RPMI7951 (cell line): ENCODE measurements at places on chromosomes 5 and 9.

DNA sequence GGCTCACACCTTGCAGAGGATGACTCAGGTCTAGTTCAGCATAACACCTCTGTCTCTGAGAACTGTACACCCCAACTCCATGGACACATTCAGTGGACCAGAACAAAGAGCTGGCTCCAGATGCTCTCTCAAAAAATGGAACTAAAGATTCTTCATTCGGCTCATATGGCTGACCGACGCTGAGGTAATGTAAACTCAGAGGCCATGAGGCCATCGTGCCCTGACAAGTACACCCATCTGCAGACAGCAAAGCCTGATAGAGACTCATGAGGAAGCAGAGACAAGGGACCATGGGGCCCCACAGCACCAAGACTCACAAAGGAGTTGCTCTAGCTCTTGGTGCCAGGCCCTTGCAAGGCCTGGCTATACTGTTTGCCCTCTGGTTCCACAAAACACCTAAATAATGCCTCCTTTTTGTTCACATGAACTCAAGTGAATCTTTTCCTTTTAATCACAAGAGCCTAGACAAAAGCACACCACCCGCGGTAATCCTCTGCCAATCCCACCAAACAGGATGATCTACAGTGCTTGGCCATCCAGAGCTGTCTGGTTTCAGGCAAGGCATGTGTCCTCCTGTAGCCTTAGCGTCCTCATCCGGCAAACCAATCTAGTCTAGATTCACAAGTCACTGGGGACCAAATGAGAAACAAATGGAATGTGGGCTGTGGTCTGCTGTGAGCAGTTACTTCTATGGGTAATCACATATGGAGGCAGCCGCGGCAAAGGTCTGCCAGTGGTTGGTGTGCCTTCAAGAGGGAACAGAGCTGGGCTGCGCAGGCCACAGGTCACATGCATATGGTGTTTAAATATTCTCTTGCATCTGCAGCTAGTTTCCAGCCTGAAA, 22.7 kb downstream of the MED27 start:
- no peak for DNase-seq

DNA sequence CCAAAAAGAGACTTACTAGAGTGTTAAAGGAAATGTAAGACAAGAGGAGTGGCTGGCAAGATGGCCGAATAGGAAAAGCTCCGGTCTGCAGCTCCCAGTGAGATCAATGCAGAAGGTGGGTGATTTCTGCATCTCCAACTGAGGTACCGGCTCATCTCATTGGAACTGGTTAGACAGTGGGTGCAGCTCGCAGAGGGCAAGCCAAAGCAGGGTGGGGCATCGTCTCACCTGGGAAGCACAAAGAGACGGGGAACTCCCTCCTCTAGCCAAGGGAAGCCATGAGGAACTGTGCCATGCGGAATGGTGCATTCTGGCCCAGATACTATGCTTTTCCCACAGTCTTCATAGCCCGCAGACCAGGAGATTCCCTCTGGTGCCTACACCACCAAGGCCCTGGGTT, 308.7 kb downstream of the AGTPBP1 start:
- no peak for DNase-seq

DNA sequence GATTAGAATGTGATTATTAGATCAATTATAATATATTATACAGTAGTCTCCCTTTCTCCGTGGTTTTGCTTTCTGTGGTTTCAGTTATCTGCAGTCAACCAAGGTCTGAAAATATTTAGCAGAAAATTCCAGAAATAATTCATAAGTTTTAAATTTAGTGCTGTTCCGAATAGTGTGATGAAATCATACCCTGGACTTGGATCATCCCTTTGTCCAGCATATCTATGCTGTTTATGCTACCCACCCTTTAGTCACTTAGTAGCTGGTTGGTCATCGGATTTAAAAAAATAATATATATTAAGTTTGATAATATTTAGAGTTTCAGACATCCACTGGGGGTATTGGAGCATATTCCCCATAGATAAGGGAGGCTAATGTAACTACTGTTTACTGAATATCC, 19.6 kb downstream of the RMI1 start:
- no peak for DNase-seq

- no peak for DNase-seq
Observed at GRCh38 chr5:87503004-87503403, 90.3 kb upstream of the CCNH start.

- no peak for DNase-seq
Observed at GRCh38 chr5:114184006-114184405, 177.9 kb upstream of the KCNN2 start.

- no peak for DNase-seq
Observed at GRCh38 chr5:161176221-161176620, 324.2 kb upstream of the ATP10B start.

GRCh38 chr5:91139572-91140200, 243.4 kb downstream of the ARRDC3 start:
- no peak for DNase-seq

DNA sequence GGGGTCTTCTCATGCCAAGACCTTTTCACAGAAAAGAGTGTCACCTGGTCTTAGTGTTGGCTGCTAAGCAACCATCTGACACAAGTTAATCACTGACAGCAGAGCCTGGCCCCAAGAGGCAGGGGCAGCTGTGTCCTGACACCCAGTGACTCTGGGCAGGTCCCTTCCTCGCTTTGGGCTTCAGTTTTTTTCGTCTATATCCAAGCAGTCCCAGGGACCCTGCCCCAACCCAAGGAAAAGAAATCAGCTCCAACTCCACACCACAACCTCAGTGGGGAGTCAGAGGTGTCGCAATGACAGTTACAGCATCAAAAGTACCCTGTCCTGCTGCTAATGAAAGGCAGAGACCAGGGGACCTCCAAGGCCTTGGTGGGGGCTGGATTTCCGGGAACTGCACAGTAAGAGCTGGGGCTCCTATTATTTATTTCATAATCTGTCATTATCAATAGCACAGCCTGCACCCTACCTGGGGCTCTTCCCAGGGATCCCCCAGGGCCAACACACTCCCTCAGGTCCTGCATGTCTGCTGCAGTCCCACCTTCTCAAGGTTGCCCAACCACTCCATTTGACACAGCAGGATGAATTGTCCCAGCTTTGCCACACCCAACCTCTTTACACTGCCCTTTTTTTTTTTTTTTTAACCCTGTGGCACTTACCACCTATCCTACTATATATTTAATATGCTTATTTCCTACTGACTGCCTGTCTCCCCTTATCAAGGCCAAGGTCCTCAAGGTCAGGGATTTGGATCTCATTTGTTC, 9.4 kb downstream of the ANKS6 start:
- no peak for DNase-seq

- DNase-seq = peak; percentile 83
Observed at GRCh38 chr5:180802325-180803180, at the start of gene MGAT1. TSS of gene MGAT1 (minus strand) at chr5:180802806. CDS start at chr5:180792971, 9,835 bp downstream.

- no peak for DNase-seq
Observed at GRCh38 chr9:35834260-35835215, 5.5 kb downstream of the TMEM8B start.

- DNase-seq = no peak
Observed at GRCh38 chr5:159978358-159978757, 30.6 kb upstream of the TTC1 start.

- DNase-seq = no peak
Observed at GRCh38 chr9:118567861-118568260, 801.4 kb downstream of the BRINP1 start.

DNA sequence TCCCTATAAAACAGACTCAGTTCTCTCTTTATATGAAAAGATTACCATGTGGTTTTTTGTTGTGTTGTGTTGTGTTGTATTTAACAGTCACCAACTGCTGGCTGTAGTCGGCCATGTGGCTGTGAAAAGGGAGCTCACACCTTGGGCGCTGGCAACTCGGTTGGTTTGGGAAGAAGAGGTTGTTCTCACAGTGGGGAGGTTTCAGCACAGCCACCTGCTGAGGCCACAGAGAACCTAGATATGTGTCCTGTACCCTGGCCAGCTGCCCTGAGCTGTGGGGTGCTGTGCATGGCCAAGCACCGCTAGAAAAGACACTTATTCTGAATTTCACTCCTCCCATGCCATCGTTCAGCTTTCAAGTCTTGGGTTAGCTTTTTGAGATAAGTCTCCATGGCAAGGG, 58.8 kb downstream of the SYK start:
- no peak for DNase-seq

GRCh38 chr9:136539427-136540421, 6.1 kb downstream of the NOTCH1 start:
- no peak for DNase-seq

GRCh38 chr5:32159328-32160072, 14.6 kb downstream of the GOLPH3 start:
- no peak for DNase-seq

DNA sequence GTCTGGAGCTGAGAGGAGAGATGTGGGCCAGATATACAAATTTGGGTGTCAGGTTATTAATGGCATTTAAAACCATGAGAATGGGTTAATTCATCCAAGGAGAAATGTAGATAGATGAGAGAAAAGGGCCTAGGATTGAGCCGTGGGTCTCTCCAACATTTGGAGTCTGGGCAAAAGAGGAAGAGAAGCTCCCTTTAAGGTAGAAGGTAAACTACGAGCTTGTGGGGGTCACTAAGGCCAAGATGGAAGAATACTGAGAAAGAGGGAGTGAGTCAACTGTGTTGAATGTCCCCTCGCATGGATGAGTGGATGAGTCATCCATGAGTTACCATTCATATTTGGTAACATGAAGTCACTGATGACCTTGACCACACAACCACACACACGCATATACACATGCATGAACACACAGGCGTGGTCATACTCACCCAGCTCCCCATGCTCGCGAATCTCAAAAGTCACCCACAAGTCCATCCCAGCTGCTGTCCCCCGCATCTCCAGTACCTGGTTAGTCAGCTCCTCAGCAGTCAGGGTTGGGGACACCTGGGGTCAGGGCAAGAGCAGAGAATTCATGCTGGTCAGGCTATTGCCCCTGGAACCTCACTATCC, 6.8 kb upstream of the FCHSD1 start:
- peak; percentile 93 for DNase-seq

DNA sequence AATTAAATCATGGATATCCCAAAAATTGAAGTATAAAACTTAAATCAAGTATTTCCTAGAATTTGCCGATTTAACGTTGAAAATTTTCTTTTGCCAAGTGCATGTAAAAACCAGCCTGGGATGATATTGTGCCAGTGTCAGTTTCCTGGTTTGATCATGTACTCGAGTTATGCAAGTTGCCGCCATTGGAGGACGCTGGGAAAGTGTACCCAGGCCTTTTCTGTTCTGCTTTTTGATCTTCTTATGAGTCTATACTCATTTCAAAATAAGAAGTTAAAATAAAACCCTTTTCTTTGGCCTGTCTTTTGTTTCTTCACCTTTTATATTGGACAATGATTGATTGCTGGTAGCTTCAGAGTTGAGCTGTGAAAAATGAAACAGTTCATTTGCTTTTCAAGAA, 93.1 kb upstream of the NFIL3 start:
- DNase-seq = no peak

DNA sequence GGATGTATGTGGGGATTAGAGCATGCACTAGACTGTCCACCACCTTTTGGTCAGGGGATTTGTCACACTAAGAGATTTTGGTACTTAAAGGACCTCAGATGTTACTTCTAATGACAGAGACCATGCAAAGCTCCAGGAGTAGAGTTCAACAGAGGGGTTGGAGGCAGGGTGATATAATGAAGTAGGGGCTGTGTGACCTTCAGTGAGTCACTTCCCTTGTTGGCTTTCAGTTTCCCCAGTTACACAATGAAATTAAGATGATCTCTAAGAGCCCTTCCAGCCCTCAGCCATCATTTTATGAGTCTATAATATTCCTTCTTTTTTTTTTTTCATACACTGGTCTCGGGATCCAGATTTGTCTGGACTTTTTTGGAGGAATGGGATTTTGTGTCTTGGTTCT, 26.8 kb downstream of the GLRA1 start:
- DNase-seq = no peak

- peak; percentile 40 for DNase-seq
Observed at GRCh38 chr9:93003552-93004407, 54.7 kb upstream of the SUSD3 start.

- DNase-seq = no peak
Observed at GRCh38 chr9:76433406-76433805, 25.6 kb upstream of the GCNT1 start.

DNA sequence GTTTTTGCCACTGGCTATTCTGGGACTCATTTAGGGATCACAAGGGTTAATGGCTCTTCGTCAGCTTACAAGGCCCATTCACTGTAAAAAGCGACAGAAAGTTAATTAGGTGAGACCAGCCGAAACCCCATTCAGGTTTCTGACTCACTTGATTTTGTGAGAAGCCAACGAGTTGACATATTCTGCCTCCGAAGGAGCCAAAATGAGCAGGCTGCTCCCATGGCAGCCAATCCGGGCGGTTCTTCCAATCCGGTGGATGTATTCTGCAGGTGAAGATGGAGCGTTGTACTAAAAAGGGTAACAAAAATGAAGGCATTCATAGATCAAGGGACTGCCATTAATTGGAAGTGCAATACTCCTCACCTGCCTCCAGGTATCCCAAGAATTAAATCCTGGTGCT, 39.7 kb downstream of the DDX31 start:
- no peak for DNase-seq

DNA sequence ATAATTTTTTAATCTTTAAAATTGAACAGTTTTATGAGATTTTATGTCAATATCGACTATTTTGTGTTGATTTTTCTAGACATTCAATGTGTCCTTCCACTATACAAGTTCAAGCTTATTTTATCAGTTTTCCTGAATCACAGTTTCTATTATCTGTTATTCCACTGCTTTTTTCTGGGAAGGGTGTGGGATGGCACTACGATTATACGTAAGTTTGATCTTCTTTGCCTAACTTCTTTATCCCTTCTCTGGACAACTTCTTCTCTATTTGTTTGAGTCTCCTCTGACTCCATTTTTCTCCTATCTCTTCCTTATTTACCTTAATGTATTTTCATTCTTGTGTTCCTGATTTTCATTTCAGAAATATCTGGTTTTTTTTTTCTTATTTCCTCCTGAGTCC, 24.5 kb downstream of the TBC1D9B start:
- DNase-seq = no peak

GRCh38 chr5:143313298-143313852, 90.1 kb downstream of the NR3C1 start:
- DNase-seq = no peak

GRCh38 chr5:6660688-6661087, 27.4 kb downstream of the SRD5A1 start:
- no peak for DNase-seq

DNA sequence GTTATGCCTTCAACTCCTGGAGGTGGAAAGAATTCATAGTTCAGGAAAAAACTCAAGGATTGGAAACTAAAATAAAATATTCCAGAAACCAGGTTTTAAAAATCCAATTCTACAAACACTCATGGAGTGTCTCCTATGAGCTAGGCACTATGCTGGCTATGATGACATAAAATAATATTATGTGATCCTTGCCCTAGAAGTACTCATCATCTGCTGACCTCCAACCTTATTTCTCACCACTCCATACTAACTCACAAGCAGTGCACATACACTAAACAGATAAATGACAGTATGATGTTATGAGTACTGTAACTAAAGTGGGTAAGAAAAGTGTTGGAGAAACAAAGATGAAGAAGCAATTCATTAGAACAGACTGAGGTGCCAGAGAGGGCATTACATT, 93.2 kb upstream of the NR5A1 start:
- DNase-seq = no peak

DNA sequence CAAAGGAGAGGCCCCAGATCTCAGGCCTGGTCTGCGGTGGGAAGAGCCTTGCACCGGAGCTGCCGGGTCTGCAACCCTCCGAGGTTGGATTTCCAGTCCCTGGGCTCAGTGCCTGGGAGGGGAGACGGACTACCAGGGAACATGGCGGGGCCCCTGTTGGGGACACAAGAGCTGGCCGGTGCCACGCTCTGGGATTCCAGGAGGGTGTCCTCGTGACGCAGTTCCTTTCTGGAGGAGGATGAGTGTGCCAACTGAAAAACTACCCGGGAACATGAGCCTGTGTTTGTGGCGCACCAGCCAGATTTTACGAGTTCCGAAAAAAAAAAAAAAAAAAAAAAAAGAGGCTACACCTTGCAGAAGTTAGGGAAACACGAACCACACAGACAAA, 9.0 kb downstream of the NRARP start:
- DNase-seq = no peak
